ENCODE measurements at places on chromosomes 5 and 9.

DNA sequence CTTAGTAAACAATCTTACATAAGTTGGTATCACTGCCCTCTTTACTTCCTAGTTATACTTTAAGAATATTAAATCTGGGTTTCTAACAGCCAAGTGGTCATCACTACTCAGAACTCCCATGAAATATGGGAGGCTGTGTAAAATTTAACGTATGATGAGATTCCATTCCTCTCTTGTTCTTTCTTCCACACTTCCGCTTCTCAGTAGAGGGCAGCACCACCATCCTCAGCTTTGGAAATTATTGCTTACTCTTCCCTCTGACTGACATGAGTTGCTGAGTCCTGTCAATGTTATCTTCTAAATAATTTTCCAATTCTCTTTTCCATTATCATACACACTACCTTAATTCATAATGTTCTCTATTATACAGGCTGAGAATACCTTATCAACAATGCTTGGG lies 194.0 kb downstream of the RFX3 start:
- DNase-seq = no peak

- no peak for DNase-seq
Observed at GRCh38 chr9:976258-976942, at the start of gene DMRT3. Gene DMRT3, plus strand, starts transcription at chr9:976655. Its CDS starts 347 bp downstream, at chr9:977002.

GRCh38 chr5:16037121-16037845 lies 142.3 kb downstream of the MARCHF11 start:
- DNase-seq = no peak

DNA sequence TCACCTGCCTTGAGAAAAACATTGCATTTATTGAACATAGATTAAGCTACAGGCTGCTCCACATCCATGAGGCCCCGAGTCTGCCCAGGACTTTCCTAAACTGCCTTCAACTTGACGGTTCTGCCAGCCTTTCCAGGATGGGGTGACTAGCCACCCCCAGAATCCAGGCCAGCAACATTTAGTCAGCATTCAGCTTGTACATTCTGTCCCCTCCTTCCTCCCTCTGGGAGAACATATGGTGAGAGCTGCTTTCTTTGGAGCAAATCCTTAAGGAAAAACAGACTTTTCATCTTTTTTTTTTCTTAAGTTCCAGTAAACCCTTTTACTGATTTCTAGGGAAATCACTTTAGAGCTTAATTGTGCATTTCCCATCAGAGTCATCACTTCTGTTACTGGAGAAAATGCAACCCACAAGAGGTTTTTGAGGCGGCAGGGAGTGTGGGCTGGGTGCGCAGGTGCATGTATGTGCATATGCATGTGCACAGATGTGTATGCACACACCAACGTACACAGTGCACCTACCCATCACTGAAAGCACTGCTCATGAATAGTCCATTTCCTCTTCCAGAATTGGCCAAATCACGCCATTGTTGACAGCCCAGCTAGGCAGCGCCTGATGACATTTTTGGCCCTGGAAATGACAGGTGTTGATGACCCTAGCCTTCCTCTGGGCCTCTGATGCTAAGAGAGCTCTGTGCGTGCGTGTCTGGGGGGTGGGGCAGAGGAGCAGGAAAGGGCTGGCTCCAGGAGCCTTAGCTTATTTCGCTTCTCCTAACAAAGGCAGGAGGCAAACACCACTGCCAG lies 145.6 kb downstream of the HSD17B3 start:
- no peak for DNase-seq

GRCh38 chr9:91515074-91515687 lies 91.5 kb upstream of the NFIL3 start:
- DNase-seq = no peak

GRCh38 chr5:56306433-56307150 lies 73.5 kb upstream of the ANKRD55 start:
- DNase-seq = no peak

GRCh38 chr5:5270958-5271785 lies 131.0 kb downstream of the ADAMTS16 start:
- peak; percentile 77 for DNase-seq

GRCh38 chr5:176540476-176540899 lies 3.3 kb upstream of the RNF44 start:
- DNase-seq = no peak

DNA sequence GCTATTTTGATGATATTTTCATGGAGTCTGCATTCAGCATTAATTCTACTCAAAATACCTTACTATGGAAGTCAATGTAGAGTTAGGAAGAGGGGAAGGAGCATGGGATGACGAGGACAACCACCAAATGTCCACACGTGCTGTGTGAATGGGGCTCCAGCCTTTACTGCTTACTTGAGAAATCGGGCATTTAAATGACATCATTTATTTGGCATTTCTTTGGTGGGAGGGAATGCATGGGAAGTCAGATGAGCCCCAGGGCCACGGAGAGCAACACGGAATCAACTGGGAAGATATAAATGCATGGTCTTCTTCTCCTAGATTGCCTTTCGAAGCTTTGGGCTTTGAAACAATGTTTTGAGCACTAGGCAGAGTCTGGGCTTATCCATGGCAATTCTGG lies 458.5 kb upstream of the KLF4 start:
- no peak for DNase-seq

- no peak for DNase-seq
Observed at GRCh38 chr5:93591323-93591945, 8.4 kb downstream of the NR2F1 start.

DNA sequence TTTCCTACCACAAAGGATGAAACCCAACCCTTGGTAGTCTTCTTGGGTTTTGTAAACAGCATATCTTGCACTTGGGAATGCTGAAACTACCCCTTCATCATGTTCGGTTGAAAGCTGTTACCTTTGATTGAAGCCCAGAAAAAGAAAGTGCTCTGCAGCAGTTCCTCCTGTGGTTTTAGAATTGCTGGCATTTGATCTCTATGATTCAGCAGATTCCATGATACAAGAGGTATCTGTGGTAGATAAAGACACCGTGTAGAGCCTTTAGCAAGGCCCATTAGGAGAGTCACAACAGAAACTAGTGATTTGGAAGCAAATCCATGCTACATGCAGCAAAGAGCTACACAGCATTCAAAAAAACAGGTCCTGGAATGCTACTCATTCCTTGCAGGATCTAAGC lies 557.0 kb downstream of the TLE1 start:
- no peak for DNase-seq

- no peak for DNase-seq
Observed at GRCh38 chr9:134532084-134532483, 109.5 kb upstream of the COL5A1 start.

- no peak for DNase-seq
Observed at GRCh38 chr9:130854835-130855234, 19.8 kb downstream of the ABL1 start.

DNA sequence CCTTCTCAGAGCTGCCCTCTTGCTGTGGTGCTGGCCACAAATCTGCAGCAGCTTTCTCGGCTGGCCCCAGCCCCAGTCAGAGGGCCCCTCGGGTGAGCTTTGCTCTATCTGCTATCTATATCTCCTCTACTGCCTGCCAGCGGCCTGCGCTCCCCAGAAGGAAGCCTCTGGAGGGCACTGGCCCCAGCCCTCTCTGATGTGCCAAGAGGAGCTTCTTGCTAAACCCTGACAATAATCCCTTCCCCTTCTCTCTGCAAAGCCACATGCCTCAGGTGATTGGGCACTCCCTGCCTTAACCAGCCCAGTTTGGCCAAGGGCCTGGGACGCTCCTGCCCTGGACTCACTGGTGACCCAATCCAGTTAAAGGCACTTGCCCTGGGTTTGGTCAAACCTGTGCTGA lies 42.7 kb downstream of the CAMK2A start:
- DNase-seq = no peak

GRCh38 chr9:79858508-79858907 lies 286.7 kb downstream of the TLE4 start:
- DNase-seq = no peak

DNA sequence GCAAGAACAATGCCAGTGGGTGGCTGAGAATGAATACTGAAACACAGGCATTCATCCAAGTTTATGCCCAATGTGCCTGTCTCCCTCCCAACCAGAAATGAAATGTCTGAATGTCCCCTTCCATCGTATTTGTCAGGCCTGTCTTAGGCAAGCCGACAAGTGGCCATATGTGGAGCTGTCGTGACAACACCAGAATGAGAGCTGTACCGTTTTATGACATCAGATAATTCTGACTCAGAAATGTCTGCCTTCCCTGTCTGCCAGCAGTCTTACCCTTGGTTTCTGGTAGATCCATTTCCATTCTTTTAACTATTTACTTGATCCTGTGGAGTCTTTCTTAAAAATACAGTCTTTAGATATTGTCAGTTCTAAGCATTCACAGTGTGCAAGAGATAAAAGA lies 211.8 kb downstream of the NR3C1 start:
- no peak for DNase-seq

- DNase-seq = no peak
Observed at GRCh38 chr5:14879393-14879792, 7.8 kb upstream of the ANKH start.

- no peak for DNase-seq
Observed at GRCh38 chr9:123866497-123866896, 63.4 kb downstream of the DENND1A start.

DNA sequence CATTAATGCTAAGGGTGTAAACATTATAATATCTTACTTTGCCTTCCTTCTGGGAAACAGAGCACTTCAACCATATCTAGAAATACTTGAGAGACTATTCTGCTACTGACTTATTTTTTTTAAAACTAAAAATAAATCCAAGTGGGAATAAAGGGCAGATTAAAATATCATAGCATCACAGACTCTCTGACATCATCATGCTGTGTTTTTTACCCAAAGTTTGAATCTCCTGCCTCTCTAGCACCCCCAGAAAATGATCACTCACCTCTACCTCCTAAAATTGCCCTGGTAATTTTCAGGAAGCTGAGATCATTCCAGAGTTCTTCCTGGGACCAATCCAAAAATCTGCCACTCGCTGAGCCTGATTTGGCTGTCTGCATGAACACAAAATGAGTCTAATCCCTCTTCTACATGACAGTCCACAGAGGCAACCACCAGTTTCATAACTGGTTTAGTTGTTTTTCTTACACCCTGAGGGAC lies 813.8 kb upstream of the DMAC1 start:
- no peak for DNase-seq

DNA sequence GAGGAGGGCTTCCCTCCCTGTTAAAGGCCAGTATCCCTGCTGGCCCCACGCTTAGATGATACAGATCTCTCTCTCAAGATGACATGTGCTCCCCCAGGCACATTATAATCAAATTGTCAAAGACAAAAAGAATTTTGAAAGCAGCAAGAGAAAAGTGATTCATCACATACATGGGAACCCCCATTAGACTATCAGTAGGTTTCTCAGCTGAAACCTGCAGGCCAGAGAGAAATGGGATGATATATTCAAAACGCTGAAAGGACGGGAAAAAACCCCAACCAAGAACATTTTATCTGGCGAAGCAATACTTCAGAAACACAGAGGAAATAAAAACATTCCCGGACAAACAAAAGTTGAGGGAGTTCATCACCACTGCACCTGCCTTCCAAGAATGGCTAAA lies 78.7 kb downstream of the CAMSAP1 start:
- DNase-seq = no peak

- DNase-seq = no peak
Observed at GRCh38 chr9:136576269-136576626, 30.4 kb upstream of the NOTCH1 start.

- DNase-seq = peak; percentile 78
Observed at GRCh38 chr5:116572350-116573278, 2.0 kb downstream of the SEMA6A start.

GRCh38 chr5:120690621-120691407 lies 226.7 kb downstream of the PRR16 start:
- DNase-seq = no peak

DNA sequence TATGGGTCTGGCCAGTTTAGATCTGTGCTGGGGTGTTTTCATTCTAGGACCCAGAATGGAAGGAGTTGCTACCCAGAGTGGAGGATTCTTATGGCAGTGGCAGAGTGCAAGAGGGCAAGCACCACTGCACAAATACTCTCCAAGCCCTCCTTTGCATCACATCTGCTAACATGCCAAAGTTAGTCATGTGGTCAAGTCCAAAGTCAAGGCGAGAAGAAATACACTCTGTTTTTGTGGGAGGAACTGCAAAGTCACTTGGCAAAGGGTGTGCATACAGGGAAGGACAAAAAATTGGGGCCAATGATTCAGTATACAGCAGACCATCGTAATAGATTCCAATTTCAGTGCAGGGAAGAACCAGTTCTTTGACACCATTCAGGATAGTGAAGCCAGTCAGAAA lies 43.9 kb upstream of the HMGCS1 start:
- DNase-seq = no peak

DNA sequence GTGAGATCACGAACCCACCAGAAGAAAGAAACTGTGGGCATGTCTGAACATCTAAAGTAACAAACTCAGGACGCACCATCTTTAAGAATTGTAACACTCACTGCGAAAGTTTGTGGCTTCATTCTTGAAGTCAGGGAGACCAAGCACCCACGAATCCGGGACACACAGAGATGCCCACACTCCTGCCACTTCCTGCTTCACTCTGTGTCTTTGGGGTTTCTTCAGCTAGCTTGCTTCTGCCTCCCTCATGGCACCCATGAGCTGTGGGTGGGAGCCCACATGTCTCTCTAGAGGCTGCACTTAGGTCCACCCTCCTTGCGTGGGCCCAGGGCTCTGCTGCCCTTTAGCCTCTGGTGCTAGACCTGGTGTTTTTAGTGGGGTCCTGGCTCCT lies 61.2 kb upstream of the CNOT6 start:
- DNase-seq = no peak

- DNase-seq = no peak
Observed at GRCh38 chr9:70933321-70933720, 188.1 kb downstream of the TRPM3 start.

- DNase-seq = no peak
Observed at GRCh38 chr5:13316176-13316575, 628.3 kb downstream of the DNAH5 start.

GRCh38 chr5:98585661-98586310 lies 187.7 kb upstream of the RGMB start:
- DNase-seq = no peak

DNA sequence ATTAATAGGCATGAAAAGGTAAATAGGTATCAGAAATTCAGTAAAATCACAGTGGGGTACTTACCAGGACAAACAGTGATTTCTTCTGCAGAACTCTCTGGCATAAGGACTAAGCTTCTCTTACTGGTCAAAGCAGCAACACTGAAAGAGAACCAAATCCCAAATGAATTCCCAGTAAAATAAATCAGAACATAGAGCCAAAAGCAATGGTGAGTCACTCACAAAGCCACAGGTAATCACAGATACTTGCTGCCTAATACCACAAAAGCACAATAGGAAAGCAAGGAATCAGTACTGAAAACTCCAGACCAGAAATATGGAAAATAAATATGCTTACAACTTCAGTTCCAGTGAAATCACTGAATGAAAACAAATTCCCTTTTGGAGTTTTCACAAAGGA lies 50.7 kb downstream of the UIMC1 start:
- DNase-seq = no peak

- DNase-seq = no peak
Observed at GRCh38 chr5:151795426-151795825, 23.7 kb downstream of the G3BP1 start.

DNA sequence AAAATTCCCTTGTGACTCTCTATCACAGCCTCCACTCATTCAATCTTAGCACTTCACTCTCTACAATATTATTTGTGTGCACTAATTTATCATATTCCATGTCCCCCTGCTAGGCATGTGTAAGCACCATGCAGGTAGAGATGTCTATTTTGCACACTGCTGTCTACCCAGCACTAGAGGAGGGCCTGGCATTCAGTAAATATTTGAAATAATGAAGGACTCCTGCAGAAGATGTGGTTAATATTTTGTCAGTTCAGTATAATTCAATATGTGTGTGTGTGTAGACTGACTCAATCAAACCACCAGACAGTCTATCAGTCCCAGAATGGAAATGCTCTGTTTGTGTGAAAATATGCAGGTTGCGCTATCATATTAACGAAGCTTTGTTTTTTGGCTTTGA lies 313.6 kb upstream of the CDH6 start:
- DNase-seq = no peak

GRCh38 chr5:108420158-108420557 lies 38.3 kb upstream of the FBXL17 start:
- DNase-seq = no peak

Data from NCI-H748 treated with DMSO at 0.1 percent for 48 hours (cell line).